ENCODE measurements at places on chromosomes 2 and 18.

- no peak for DNase-seq
These were observed 73.1 kb downstream of the AAK1 start for GRCh38 chr2:69570474-69570873.

DNA sequence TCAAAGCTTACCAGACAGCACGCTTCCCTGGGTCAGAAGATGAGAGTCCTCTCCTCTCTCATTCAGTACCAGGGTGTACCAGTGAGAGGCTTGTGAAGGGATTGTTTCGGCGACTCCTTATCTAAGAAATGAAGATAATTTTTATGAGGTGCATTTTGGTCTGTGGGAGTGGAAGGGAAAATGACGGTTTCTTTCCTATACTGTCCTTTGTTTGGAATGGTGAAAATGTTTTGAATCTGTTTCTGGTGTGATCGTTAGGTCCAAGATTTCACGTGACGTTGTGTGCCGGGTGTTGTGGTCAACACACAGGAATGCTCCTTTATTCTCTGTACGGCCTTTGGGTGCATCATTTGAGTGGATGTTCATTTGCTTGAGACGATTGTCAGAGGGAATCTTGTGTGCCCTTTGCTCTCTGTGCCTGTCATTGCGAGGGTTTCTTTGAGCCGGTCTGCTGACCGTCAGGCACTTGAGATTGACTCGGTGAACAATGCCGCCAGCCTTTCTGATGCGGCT, 183.5 kb downstream of the AGAP1 start:
- no peak for DNase-seq

DNA sequence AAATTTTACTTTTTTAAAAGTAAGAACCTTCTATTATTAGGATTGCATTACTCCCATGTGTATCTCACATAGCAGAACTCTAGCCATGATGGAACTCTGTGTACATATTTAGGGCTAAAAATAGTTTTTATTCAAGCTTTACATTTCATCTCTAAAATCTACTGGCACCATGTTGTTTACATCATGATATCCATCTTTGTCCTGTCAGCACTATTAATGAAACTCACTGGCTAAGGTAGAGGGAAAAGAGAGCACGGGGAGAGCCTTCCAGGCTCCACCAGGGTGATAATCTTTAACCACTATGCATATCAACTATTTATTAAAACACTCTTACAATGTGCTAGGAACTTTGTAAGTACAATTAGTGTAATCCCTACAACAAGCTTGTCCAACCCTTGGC, 34.7 kb downstream of the RAD51AP2 start:
- no peak for DNase-seq

DNA sequence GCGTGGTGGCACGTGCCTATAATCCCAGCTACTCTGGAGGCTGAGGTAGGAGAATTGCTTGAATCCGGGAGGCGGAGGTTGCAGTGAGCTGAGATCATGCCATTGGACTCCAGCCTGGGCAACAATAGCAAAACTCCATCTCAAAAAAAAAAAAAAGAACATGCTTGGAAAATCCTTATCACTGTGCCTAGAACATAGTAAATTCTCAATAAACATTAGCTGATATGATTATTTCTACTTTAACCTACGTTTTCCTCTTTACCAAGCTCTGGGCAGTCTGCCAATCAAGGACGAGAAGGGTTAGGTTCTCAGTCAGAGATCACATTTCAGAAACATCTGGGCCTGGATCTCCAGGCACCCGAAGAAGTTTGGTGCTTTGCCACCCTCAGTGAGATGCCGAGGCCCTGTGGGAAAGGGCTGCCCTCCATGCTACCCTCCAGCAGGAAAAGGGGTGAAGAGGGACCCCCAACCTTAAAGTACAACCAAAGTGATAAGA, 107.7 kb downstream of the BCL11A start:
- DNase-seq, result peak; percentile 15

GRCh38 chr2:138329591-138329990, 172.0 kb upstream of the SPOPL start:
- no peak for DNase-seq

DNA sequence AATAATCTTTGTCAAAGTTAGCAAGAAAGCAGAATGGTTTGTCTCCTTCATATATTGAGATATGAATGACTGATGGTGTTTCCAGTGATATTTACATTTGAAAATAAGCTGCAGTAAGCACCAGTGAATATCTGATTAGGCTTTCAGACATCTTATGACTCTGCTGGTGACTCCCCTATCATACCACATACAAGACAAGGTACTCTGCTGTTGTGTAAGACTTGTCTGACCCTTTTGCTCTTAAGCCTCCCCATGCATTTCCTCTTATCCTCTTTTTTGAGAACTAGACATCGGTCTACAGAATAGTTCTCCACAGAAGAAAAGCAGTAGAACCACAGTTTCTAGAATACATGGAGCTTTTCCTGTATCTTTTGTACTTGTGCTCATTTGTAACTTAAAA, 9.3 kb downstream of the POLI start:
- no peak for DNase-seq

GRCh38 chr2:145715601-145716000, 1195.7 kb upstream of the ZEB2 start:
- DNase-seq, result no peak

- DNase-seq, result no peak
These were observed 57.9 kb downstream of the LYPD6 start for GRCh38 chr2:149388120-149388816.

- DNase-seq, result peak; percentile 29
These were observed 18.3 kb downstream of the MAIP1 start for GRCh38 chr2:199973703-199974102.

GRCh38 chr18:2994603-2995432, 18.1 kb downstream of the LPIN2 start:
- DNase-seq, result no peak

DNA sequence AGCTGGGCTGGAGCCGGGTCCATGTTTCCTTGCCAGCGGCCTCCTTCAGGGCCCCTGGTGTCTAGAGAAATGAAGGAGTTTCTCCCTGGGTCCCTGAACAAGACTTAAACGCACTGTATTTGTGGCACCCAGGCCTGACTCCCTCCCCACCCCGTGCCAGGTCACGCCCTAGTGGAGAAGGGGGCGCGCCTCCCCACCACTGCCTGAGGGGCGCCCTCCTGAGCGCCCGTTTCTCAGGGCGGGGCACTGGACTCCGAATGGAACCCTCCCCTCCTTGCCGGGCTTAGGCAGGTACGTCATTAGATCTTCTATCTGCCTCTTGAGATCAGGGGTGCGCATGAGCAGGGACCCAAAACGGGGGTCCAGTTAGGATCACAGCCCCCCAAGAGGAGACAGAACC, 16.3 kb downstream of the ODC1 start:
- DNase-seq, result no peak

DNA sequence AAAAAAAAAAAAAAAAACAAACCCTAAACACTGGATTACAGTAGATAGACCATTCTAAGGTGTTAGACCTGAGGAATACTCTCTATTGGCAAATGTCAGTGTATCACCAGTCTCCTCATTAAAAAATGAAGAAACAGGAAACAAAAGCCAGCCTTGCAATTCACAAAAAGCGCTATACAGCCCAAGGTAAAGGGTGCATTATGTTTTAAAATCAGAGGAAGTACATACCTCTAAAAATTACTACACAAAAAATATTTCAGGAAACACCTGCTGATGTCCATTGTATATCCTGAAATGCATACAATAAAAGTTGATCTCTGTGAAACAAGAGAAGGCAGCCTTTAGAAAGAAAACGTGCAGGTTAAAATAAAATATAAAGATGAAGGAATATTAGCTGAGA, 54.9 kb upstream of the TSPYL6 start:
- DNase-seq, result no peak

DNA sequence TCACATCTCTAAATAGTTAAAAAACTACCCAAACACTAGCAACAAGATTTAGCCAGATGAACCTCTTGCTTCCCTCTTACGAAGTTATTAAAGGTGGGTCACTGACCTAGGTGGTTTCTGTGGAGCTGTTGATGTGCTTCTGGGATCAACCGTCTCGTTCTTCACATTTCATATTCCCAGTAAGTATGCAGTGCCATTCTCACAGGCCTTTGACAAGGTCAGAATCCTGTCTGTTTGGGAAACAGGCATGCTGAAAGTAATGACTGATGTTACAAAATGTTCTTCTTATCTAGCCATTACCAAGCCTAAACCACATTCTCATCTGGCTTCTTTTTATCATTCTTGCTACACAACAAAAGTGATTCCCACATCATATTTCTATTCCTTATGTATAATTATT, 70.3 kb downstream of the WDR7 start:
- DNase-seq, result no peak

DNA sequence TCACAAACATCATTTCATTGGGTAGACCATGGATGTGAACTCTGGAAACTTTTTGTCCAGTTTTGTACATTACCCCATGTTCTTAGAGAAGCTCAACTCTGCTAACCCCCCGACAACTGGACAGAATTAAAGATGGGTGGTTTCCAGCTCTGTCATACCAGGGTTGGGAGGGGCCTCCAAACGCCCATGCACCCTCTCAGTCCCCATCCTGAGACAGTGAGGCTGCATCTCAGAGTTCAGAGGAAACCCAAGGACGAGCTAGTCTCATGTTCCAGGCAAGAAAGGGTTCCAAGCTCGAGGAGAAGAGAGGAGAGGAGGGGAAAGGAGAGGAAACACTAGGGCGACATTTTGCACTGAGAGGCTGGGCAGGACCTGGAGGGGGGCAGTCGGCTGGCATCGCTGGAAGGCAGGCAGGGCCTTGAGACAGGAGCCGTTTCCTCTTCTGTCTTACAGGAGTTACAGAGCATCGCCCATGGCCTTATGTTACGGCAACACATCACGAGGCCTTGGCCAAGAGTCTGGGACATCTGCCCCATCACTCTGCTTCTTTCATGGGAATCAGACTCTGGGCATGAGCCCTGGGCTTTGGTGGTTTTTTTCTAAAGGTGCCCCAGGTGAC, 16.4 kb downstream of the MAL start:
- no peak for DNase-seq

GRCh38 chr2:200620606-200621390, 35.0 kb downstream of the AOX1 start:
- DNase-seq, result no peak

GRCh38 chr2:117723888-117724434, 90.5 kb upstream of the DDX18 start:
- DNase-seq, result no peak

- no peak for DNase-seq
These were observed 102.7 kb downstream of the ZNF516 start for GRCh38 chr18:76392349-76392748.

DNA sequence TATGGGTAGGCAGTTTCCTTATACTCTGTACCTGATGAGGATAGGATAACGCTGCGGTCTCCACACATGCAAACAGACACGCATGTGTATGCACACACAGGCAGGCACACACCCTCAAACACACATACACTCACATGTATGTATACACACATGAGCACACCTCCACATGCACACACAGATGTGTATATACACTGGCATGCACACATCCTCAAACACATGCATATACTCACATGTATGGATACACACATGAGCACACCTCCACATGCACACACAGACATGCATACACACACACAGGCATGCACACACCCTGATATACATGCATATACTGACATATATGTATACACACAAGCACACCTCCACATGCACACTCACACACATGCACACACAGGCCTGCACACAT, 267.8 kb upstream of the HDAC4 start:
- no peak for DNase-seq

DNA sequence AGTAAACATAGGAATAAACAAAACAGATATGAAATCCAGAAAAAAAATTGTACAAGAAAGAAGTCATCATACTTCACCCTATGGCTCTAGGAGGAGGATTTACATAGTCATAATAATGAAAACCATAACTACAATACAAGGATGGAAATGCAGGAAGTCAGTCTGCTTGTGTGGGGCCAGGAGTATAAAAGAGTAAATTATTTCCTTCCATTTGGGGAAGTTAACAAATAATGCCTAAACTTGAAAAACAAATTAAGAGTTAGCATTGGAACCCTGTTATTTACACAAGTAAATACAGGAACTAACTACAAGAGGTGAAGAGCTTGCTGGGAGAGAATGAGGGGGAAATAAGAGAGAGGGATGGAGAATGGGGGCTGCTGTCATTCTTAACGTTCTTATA, 15.4 kb downstream of the TMEM163 start:
- DNase-seq, result no peak

GRCh38 chr18:23307567-23308295, 145.4 kb upstream of the RIOK3 start:
- no peak for DNase-seq

- DNase-seq, result no peak
These were observed 57.0 kb upstream of the LRRTM4 start for GRCh38 chr2:77579076-77579769.

- no peak for DNase-seq
These were observed 89.4 kb upstream of the APCDD1 start for GRCh38 chr18:10365021-10365500.

GRCh38 chr18:25630682-25631081, 278.7 kb upstream of the ZNF521 start:
- no peak for DNase-seq

- no peak for DNase-seq
These were observed 101.9 kb downstream of the USP34 start for GRCh38 chr2:61368687-61369665.

GRCh38 chr2:142131010-142131669, at the start of gene LRP1B:
TSS of gene LRP1B (minus strand) at chr2:142131016. CDS start at chr2:142130729, 287 bp downstream.
- DNase-seq, result no peak

DNA sequence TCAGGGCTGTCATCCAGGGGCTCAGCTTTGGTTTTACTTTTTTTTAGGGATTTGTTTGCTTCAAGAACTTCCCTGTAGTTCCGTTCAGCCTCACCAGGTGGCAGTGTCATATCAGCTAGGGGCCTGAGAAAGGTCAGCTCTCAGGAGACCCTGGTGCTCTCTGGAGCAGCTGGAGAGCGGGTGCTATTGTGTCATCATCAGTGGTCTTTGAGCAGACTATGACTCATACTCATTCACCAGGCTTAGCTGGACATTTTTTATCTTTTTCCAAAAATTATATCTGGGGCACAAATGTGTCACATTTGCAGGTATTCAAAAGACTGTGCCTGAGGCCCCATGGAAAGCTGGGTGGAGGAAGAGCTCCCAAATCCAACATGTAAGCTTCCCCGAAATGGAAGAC, 24.4 kb downstream of the ZNF892 start:
- DNase-seq, result peak; percentile 35

DNA sequence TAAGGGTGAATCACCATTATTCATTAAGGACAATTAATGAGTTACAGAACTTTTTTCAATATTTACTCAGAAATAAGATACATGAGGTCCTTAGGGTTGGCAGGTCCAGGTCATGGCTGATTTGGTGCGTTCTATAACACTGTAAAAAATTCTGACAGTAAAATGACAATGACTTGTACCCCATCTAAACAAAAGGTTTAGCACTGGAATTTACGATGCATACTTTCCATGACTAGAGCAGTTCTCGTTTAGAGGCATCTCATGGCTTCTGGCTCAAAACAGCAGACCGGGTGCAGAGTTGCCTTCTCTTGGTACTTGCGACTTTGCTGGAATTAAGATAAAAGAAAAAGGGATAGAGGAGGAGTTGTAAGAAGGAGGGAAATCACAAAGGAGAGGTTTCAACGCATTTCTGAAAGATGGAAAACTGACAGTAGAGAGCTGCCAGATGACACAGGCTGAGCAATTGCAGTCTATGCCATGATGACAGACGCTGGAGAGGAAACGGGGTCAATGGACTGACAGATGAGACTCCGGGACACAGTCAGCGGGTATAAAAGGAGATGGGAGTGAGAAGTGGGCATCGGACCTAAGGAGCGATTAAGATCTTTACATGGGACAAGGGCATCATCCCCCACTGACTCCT, 4.1 kb upstream of the CYS1 start:
- no peak for DNase-seq

- DNase-seq, result no peak
These were observed 146.3 kb downstream of the CELF4 start for GRCh38 chr18:37419315-37419714.
